ENCODE measurements at places on chromosomes 7 and 10.
A peak's percentile ranks its signal among the peaks of the same experiment; 100 is the strongest.

- DNase-seq: no peak
Observed at GRCh38 chr10:3830946-3831345, 45.9 kb upstream of the KLF6 start.

GRCh38 chr7:6159097-6159483 is 113.3 kb downstream of the CYTH3 start:
- DNase-seq: no peak

GRCh38 chr7:38223306-38223705 is 45.3 kb downstream of the STARD3NL start:
- no peak for DNase-seq

DNA sequence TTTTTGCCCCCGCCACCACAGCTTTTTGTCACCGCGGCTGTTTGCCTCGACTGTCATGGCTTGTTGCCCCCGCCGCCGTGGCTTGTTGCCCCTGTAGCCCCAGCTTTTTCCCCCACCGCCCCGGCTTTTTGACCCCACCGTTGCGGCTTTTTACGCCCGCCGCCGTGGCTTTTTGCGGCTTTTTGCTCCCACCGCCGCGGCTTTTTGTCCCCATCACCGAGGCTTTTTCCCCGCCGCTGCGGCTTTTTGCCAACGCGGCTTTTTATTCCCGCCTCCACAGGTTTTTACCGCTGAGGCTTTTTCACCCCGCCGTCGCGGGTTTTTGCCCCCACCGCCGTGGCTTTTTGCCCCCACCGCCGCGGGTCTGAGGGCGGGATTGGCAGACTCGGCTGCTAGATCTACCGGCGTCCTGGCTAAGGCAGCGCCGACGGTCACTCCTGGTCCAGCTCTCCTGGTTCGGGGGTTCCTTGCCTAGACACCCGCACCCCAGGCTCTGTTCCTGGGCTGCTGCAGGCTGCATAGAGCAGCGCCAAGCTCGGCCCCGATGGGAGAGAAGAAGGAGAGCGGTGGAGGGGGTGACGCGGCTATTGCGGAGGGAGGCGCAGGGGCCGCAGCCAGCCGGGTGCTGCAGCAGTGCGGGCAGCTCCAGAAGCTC is 637.7 kb downstream of the ZNF716 start:
- no peak for DNase-seq

- DNase-seq: no peak
Observed at GRCh38 chr10:86520871-86521677, 518 bp downstream of the WAPL start.

DNA sequence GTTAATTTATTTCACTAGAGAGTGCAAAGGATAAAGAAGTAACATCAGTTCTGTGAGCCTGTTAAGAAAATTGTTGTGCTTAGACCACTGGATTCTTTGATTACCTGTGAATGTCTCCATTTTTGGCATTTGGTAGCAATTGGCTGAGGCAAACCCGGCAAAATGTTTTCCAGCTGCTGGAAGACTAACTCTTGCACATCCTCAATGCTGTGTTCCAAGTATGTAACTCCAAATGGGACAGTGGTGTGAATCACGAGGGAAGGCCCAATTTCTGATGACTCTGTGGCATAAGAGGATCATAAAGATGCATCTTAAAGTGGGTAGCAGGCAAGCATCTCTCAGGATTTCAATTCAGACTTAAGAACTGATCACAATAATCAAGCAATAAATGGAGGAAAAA is 268.8 kb downstream of the RNLS start:
- DNase-seq: no peak

DNA sequence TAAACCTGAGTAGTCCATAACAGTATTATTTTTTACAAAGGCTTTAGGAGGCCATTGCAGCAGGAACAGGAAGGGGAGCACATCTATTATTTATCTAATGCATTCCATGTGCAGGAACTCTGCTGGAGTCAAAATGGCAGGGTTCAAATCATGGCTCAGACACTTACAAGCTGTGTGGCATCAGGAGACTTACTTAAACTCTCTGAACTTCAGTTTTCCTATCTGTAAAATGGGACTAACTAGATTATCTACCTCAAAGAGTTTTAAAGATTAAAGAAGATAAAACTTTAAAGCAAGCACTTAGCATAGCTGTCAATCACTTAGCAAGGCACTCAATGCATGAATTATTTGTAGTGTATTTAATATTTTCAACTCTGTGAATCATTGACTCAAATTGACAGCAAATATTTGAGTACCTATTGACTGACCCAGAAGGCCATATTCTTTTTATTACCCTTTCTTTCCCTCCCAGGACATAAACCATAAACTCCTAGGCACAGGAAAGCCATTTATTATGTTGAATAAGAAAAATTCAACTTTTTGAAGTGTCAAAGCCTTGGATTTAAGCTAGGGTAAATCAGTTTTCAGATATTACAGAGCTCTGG is 115.8 kb upstream of the FAM204A start:
- no peak for DNase-seq

DNA sequence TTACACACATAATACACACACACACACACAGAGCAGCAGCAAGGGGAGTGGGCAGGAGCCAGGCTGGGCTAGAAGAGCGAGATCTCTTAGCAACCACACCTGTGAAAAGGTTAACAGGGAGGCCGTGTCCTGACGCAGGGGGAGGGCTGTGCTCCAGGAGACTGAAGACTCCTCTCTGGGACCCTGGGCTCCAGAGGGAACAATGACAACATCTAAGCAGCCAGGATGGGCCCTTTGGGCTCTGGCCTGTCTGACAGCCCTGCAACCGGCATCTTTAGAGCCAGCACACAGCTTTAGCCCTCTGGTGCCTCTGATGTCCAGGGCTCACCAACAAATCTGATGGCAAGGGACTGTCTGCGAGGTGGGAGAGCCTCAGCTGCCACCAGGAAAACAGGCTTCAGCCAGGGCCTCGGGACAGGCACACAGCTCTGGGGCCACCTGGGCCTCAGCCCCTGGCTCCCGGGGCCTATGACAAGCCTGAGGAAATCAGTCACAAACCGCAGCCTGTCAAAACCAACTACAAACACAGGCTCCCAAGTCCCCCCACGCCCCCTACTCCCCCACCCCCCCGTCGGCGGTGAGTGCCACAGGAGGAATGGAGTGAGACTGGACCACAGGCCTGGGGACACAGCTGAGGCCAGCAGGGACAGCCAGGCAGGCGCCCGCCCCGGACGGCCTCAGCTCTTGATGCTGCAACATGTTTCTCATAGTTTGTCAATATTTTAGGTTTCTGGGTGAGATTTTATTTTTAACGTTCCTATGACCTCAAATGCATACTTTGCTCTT is 102.8 kb downstream of the TNS3 start:
- no peak for DNase-seq

DNA sequence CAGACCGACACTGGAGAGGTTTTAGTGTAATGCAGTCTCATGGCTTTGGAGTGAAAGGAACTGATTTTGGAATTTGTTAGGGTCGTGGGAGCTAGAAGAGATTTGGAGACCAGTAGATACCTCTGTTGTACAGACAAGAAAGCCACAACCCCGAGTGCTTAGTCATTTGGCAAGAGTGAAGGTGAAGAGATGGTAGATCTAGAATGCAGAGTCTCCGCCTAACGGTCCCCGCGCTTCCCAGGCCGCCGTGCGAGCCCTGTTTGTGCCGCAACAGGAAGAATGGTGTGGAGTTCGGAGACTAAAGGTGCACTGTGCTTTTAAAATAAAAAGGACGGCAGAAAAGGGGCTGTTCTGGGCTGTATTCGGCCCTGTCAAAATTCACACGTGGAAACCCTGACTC is 186.7 kb downstream of the ADARB2 start:
- no peak for DNase-seq

- DNase-seq: no peak
Observed at GRCh38 chr7:116259871-116260440, 49.6 kb downstream of the TES start.

DNA sequence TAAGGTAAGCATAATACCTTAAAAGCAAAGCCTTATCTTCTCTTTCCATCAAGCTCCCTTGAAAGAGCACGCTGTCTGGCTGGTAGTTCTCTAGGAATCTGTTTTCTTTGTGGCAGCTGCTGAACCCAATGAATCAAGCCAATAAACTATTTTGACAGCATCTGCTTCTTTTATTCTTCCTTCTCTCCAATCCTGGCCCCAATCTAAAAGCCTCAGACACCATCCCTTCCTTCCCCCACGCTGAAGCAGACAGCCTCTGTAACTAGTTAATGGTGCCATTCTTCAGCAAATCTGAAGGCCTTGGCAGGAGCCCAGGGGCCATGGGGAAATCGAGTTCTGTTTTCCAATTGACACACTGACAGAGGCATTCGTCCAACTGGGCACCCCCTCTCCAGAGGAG is 186.6 kb upstream of the LYZL1 start:
- DNase-seq: no peak

- no peak for DNase-seq
Observed at GRCh38 chr10:101052285-101052684, 9.5 kb upstream of the KAZALD1 start.

DNA sequence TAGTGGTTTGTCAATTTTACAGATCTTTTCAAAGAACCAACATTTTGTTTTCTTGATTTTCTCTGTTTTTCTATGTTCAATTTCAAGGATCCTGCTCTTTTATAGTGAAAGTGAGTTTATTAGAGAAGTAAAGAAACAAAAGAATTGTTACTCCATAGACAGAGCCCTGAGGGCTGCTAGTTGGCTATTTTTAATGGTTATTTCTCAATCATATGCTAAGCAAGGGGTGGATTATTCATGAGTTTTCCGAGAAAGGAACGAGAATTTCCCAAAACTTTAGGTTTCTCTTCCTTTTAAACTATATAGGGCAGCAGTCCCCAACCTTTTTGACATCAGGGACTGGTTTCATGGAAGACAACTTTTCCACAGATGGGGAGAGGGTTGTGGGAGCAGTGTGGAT is 165.0 kb downstream of the CCSER2 start:
- no peak for DNase-seq

GRCh38 chr10:131961777-131962662 is 19.7 kb downstream of the BNIP3 start:
- DNase-seq: no peak

GRCh38 chr10:61197057-61197456 is 253.1 kb upstream of the RHOBTB1 start:
- DNase-seq: no peak

- no peak for DNase-seq
Observed at GRCh38 chr7:142356166-142356565, 98.3 kb upstream of the PRSS58 start.

- DNase-seq: no peak
Observed at GRCh38 chr7:142516038-142516501, 233.2 kb upstream of the PRSS1 start.

DNA sequence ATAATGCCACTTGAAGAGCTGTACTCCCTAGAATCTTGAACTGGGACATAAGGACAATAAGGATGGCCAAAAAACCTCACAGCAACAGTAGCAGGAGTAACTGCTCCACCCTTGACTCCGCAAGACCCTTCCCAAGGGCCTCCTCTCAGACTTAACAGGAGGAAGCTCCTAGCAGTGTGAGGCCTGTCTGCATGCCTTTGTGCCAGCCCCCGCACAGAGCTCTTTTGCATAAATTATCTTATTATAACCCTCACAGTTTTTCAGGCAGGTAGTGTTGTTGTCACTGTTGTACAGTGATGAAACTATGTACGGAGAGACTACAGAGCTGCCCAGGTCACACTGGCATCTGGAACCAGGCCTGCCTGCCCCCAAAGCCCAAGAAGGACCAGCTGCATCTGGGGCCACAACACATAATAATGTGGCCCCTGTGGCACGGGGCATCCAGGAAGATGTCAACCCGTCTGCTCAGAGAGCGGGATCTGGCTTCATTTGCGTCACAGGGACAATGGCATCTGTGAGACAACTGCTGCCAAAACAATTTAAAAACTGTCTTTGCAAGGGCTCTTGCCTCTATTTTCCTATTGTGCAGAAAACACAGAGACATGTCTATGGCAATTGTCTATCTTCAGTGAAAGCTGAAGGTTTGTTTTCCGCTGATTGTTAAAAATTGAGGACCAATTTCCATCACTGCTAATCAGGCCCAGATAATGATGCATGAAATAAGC is 249.3 kb upstream of the GRB10 start:
- no peak for DNase-seq

DNA sequence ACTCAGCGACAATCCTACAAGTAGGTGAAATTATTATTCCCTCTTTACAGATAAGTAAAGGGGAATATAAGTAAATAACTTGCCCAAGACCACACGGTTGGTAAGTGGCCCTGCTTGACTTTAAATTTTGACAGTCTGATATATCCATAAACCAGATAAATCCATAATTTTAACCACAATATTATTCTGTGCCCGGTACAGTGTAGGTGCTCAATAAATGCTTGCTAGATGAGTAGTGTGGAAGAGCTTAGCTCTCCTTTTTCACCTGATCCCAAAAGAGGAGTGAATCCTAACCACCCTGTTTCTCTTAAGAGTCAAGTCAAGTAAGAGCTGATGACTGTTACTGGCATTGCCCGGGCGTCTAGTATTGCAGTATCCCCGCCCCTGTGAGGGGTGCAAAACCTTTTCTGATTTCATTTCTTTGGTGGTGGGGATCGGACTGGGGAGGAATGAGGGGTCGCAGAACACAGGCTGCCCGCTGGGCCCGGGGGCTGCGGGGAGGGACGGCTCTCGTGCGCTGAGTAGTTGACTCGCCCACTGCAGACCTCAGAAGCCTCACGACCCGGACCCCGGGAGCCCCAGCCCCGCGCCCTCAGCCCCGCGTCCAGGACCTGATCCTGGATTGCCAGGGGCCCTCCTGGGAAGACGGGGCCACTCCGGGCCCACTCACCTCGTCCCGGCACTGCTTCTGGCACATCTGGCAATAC is 490 bp downstream of the KIN start:
- DNase-seq: no peak

GRCh38 chr10:4262449-4262848 is 477.4 kb upstream of the KLF6 start:
- DNase-seq: no peak

GRCh38 chr7:103148131-103148993 is 537 bp downstream of the NAPEPLD start:
- DNase-seq: no peak

GRCh38 chr10:101986624-101986971 is 69.4 kb downstream of the ARMH3 start:
- DNase-seq: no peak

- no peak for DNase-seq
Observed at GRCh38 chr10:132708936-132709335, 77.0 kb downstream of the NKX6-2 start.

DNA sequence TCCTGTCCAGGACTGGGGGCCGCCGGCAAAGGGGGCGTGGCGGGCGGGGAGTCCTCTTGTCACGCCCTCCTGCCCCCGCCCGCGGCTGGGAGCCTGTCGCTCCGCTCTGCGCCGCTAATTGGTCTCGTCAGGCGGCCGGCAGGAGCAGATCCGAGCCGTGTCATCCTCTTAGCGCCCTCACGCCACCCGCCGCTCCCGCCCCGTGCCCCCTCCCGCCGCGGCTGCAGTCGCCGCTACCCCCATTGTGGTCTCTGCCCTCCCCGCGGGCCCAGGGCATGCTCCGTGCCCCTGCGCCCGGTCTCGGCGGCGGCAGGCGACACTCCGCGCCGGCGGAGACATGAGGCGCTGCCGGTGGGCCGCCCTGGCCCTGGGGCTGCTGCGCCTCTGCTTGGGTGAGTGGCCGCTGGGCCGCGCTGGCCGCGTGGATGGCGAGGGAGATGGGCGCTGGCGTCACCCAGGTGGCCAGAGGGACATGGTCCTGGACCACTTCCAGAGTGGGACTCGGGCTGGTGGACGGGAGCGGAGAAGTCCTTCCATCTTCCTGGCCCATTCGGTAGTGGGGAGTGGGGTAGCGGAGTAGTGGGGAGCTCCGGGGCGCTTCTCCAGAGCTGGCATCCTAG is at the start of gene CDHR1:
TSS of gene CDHR1 (plus strand) at position 114 of the 620 bp plus-strand sequence. CDS start at position 338, 224 bp downstream.
- DNase-seq: peak; percentile 32

Data from activated CD8-positive, alpha-beta memory T cell treated with anti-CD3 and anti-CD28 coated beads for 1 hour (primary cell).